HFFc6 (cell line): ENCODE measurements at places on chromosomes 12 and 14. TPM values are rescaled to one million over a fixed set of nuclear protein-coding genes. Genes with fewer than 3 reads are reported as not detected.

The CD163 gene
- total RNA-seq: 0.04 TPM in 1 of 3 replicates, not detected in the others

The AICDA gene
- total RNA-seq: not detected in 3 replicates

The TMEM19 gene
- 19.4 to 34.8 TPM (median 26.6 TPM) in 3 replicates for total RNA-seq

The PLEKHG7 gene
- total RNA-seq: not detected in 3 replicates

The COL2A1 gene
- total RNA-seq: not detected in 3 replicates

The KRT6C gene
- not detected in 3 replicates for total RNA-seq

The CMKLR1 gene
- total RNA-seq: not detected in 3 replicates

The KRT73 gene
- total RNA-seq: not detected in 3 replicates

The DAO gene
- total RNA-seq: not detected in 3 replicates

The KRT74 gene
- not detected in 3 replicates for total RNA-seq

The HOXC6 gene
- total RNA-seq: 1.1 to 1.5 TPM in 2 of 3 replicates, not detected in the other

The PTGDR gene
- not detected in 3 replicates for total RNA-seq

The FERMT2 gene
- total RNA-seq: 116 to 145 TPM (median 133 TPM) in 3 replicates

The LBHD2 gene
- not detected in 3 replicates for total RNA-seq

The GPRC5D gene
- not detected in 3 replicates for total RNA-seq

The GLTP gene
- 75.8 to 82.8 TPM (median 79.3 TPM) in 3 replicates for total RNA-seq

The OVCH1 gene
- not detected in 3 replicates for total RNA-seq

The LRRC43 gene
- total RNA-seq: not detected in 3 replicates

The FAM216A gene
- 16.1 to 25.2 TPM (median 19.3 TPM) in 3 replicates for total RNA-seq

The CISTR gene
- total RNA-seq: not detected in 3 replicates

The KRT4 gene
- total RNA-seq: 0.12 to 0.29 TPM in 2 of 3 replicates, not detected in the other

The ADAM21 gene
- 0.41 to 0.72 TPM (median 0.69 TPM) in 3 replicates for total RNA-seq

The CCDC177 gene
- total RNA-seq: not detected in 3 replicates

The SYCP3 gene
- not detected in 3 replicates for total RNA-seq

The IL31 gene
- total RNA-seq: not detected in 3 replicates
